ENCODE measurements at places on chromosomes 7 and 10. TPM values are rescaled to one million over a fixed set of nuclear protein-coding genes. Genes with fewer than 3 reads are reported as not detected.

Gene ZNF239
- total RNA-seq = 3.3 TPM

- no peak for DNase-seq
These were observed 85.3 kb downstream of the FAM241B start for GRCh38 chr10:69715156-69715898.

DNA sequence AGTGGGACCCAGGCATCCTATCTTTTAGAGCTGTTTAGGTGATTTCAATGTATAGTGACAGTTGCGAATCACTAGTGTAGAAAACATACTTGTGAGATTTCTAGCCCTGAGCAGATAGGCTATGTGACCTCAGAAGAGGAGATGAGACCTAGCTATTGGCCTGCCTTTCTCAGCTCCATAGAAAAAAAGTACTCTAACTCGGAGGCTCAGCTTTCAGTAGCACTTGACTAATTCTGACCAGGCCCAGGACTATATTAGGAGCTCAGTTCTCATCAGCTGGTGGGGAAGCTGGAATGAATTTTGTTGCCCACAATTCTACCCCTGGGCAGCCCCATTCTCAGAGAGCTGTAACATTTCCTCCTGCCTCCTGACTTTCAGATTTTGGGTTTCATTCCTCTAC lies 179.9 kb upstream of the NAMPT start:
- DNase-seq = no peak

GRCh38 chr7:37832194-37832593 lies 16.2 kb upstream of the NME8 start:
- no peak for DNase-seq

DNA sequence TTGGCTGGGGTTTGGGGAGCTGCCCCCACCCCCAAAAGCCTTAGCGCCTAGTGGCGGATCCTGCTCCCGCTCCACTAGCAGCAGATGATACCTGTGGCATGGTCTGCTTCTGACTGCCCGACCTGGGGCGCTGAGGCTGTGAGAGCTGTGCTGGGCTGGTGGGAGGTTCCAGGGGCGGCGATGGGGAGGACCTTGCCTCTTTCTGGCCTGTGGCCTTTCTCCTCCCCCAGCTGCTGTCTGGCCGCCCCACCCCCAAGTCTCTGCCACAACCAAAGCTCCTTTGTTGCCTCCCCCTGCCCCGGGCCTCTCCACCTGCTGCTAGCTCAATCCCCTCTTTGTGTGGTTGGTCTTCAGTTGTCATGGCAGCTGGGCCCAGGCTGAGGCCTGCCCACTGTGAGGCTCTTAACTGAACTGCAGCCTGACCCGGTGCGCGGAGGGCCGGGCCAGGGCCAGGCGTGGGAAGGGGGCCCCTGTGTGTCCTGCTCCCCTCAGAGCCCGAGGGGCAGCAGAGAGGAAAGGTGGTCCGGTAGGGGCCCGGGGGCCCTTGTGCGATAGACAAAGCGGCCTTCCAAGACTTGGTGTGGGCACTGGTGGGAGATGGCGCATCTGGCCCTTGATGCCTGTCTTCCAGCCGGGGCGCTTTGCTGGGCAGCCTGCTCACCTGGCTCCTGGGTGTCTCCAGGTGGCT lies 4.7 kb downstream of the ZNF775 start:
- no peak for DNase-seq
